Ecto neural progenitor cell (in vitro differentiated cells): ENCODE measurements at places on chromosomes 3 and 15.

GRCh38 chr3:158330870-158331269 is 221.0 kb downstream of the RSRC1 start:
- DNase-seq = no peak

DNA sequence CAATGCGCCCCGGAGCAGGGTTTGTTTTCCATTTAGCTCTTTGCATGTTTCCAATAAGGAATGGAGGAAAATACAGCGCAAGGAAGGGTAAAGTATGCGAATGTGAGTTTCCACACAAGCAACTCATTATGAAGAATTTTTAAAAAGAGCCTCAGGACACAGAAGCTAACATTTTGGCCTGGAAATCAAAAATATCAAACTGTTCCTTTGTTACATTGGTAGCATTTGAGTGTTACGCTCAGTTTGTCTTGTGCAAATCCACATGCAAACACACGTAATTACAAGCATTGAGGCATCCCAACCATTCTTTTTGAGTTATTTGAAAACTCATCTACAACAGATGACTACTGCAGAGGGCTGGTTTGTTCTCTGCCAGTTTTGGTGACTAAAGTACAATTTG is 93.0 kb upstream of the SNRPA1 start:
- DNase-seq = no peak

GRCh38 chr3:14602804-14603644 is 48.5 kb upstream of the CCDC174 start:
- DNase-seq = peak; percentile 63

GRCh38 chr15:60155661-60156060 is 151.6 kb downstream of the FOXB1 start:
- no peak for DNase-seq

GRCh38 chr3:160661660-160662059 is 15.3 kb upstream of the ARL14 start:
- DNase-seq = peak; percentile 51

GRCh38 chr15:59371458-59372351 is 966 bp downstream of the MYO1E start:
- no peak for DNase-seq

GRCh38 chr15:63363292-63363691 is 18.4 kb downstream of the CA12 start:
- no peak for DNase-seq

DNA sequence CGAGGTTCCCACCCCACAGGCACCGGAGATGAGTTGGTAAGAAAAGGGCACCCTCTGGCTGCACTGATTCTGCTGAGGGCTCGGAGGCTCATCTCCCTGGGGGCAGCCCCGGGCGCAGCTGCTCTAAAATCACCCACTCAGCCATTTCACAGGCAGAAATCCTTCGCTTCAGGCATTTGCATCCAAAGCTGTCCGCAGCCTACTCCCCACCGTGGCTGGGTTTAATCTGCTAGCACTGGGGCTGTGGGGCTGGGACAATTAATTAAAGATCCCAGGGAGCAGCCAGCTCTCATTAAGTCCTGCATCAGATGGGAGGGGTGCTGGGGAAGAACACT is 104.3 kb upstream of the PRR20G start:
- DNase-seq = no peak

DNA sequence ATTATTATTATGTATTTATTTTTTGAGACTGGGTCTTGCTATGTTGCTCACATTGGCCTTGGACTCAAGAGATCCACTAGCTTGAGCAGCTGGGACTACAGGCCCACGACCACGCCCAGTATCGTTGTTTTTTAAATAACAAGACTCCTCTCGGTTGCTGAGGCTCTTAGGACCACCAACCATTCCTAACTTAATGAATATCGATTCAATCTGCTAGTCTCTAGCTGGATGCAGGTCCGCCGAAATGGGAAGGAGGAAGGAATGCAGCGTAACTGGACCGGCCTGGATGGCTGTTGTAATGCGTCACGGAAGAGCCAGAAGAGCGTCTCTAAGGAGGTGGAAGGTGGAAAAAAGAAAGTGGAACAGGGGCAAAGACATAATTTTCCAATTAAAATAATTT is 1.7 kb downstream of the ANXA2 start:
- DNase-seq = no peak

GRCh38 chr3:40333416-40333815 is 23.9 kb downstream of the EIF1B start:
- no peak for DNase-seq

DNA sequence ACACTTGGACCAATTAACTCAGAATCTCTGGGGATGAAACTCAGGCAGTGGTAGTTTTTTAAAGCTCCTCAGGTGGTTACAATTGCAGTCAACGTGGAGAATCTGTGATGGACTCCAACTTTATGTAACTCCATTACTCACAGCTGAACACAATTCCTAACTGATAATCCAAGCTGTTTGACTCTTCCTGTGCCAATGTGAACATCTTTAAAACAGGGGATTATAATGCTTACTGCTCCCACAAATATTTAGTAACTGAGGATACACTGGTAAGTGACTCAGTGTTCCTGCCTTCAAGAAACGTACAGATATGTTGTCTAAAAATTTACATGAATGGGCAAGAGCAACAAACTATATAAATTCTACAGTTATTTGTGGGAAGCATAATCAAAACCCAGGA is 85.6 kb downstream of the OSBPL10 start:
- DNase-seq = no peak

DNA sequence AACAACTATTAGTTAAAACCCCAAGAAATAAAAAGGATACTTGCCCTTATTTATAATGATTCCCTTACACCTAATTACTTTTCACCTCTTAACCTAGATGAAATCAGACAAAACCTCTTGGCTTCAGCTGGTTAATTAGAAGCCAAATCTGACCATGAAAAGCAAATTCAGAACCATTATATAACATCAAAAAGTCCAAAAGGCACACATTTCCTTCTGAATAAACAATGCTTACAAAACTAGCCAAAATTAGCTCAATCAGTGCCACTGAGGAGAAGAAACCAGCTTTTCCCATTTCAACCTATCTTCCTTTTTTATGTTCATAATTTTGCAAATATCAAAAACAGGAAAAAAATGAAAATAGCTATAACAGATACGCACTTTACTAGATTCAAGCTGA is 3.2 kb downstream of the EHHADH start:
- DNase-seq = no peak

DNA sequence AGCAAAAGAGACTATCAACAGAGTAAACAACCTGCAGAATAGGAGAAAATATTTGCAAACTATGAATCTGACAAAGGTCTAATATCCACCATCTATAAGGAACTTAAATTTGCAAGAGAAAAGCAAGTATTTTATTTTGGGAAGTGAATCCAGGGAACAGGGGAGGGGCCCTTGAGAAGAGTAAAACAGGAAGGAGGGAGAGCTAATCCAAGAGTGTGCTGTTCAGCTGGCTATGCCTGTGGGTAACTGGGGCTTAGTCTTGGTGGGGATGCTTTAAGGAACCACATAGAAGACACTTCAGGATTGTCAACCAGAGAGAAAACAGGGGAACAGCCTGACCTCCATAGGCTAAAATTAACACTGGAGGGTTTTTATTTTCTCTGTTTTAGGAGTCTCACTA is 3.9 kb upstream of the HHLA2 start:
- no peak for DNase-seq

DNA sequence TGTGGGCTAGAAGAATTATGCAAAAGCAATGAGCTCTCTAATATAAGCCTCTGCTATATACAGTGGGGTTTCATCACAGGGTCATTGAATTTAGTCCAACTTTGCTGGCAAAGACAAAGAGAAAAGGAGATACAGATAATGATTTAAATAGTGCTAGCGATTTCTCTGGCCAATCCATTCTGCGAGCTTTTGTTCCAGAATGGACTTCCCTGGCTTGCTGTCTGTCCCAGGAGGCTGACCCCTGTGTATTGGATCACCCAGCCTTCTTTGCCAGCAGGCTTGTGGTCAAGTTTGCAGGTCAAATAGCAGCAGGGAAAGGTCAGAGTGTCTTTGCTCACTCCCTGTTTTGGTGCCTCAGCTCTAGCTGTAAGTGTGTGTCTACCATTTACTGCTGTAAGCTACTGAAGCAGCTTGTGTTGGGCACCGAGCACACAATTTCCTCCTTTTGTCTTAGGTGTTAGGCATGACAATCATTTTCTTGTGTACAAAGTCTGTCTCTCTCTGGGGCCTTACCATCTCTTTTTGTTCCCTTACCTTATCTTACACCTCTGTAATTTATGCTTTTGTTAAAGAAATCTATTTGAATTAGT is 55.7 kb downstream of the UNC13C start:
- no peak for DNase-seq

DNA sequence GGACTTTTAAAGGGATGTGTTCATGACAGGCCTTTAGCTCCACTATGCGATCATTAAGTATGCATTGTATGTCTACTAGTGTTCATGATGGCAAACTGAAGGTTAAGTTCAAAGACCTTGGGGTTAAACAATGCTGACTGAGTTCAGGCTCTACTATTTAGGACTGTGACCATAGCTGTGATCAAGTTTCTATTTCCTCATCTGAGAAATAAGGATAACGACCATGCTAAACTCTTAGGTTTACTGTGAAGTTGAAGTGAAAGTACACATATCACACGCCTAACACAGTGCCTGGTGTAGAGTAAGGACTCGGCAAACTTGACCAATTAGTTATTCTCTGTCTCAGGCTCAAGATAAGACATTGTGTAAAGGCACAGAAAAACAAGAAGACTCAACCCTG is 243.2 kb downstream of the MBNL1 start:
- DNase-seq = no peak

DNA sequence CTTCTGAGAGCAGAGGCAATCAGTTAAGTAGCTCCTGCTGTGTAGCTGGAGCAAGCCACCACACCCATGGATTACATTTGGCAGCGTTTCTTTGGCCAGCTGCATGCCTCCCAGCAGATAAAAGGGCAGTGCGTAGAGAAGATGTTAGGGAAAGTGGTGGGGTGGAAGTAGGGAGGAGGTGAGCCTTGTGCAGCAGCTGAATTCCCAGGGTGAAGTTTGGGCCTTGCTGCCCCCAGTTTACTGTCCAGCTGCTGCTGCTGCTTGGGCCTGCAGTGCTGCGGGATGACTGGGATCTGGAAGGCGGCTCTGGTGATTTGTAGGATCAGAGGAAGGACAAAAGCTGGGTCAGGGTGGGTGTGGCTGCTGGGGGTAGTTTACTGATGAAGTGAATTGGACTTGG is 318.7 kb upstream of the C2CD4B start:
- DNase-seq = no peak

- no peak for DNase-seq
Measured at GRCh38 chr15:81113861-81114291, 20.2 kb upstream of the CFAP161 start.

GRCh38 chr15:37133602-37134001 is 33.3 kb upstream of the MEIS2 start:
- no peak for DNase-seq

- DNase-seq = no peak
Measured at GRCh38 chr3:117916839-117917238, 1117.8 kb downstream of the IGSF11 start.

DNA sequence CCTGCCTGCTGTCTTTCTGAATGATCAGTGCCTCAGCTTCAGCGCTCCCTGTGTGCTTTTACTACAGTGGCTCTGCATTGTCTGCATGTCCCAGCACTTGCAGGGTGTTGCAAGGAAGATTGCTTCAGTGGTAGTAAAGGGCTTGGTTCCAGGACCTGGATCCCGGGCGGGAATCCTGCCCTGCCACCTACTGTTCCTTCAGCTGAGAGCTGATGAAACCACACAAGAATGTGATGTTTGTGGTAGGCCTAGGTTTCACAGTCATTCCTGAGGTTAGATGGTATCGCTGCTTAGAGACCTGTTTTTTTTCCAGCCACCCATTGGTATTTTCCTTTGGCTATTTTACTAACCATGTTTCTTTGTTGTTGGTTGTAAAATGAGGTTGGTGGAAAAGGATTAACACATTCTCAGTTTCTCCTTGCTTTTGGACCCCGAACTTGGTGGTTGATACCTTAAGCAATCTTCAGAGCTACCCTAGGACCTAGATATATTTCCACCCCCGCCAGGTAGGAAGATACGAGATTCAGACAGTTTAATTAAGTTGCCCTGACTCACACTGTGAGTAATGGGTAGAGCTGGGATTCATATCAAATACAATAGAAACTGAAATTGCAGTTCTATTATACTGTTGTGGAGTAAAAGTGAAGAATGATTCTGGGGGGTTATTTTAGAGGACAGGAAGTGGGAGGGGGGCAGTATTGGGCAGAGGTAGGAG is 11.4 kb downstream of the GPR87 start:
- DNase-seq = peak; percentile 63

DNA sequence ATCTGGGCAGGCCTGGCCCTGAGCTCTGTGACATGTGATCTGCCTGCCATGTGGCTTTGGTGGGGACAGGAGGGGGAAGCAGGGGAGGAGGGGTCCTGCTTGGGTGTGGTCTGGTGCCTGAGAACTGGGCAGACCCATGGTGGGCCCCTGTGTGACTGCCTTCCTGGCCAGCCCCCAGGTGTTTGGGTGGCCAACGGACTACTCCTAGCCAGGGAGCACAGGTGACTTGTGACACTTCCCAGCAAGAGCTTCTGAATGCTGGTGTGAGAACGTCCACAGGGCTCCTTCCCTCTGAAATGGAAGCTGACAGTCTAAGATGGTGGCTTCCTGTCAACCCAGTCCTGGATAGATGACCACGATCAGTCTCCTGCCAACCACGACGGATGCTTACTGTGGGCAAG is 136.1 kb upstream of the MEF2A start:
- DNase-seq = no peak

DNA sequence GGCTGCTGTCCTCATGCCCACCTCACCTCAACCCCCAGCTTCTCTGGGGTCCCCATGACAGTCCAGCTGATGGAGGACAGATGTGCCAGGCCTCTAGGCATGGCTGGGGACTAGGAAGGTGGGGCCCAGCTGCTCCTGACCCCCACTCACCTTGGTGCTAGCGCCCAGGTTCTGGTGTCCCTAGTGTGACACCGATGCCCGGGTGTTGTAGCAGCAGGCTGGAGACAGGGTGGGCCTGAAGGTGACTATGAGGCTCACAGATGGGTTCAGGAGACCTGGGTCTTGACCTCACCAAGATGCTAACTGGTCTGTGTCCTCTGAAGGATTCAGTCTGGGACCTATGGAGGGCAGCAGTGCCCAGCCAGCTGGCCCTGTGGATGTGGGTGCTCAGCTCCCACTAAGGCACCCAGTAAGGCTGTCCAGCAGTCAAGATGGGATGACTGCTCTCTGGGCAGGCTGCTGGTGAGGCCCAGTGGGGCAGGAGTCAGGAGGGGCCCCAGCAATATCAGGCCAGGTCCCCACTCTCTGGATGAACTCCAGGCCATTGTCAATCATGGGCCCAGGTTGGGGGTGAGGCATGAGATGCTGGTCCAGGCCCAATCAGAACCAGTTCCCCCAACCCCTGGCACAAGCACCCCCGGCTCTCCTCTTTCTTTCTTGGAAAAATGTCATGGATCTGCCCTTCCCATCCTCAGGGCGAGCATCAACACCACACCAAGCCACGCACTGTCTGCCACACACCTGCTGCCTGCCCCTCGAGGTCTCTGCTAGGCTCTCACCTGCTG is 33.0 kb downstream of the ALDH1L1 start:
- DNase-seq = peak; percentile 40

GRCh38 chr3:98556164-98557130 is 24.7 kb downstream of the GPR15 start:
- no peak for DNase-seq

DNA sequence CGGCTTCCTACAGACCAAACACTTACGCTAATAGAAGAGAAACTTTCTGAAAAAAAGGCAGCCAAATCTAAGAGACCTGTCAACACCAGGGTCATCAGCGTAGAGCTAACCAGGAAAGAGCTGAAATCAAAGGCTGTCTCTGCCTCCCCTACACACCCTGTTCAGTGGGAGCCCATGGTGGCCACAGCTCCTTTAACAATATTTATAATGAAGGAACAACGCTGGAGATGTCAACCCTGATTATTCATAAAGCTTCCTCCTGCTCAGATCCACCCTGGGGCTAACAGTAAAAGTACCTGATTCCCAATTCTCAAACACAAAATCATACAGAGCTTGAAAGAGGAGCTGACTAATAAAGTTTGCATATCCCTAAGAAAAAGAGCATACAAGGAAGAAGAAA is 133.7 kb downstream of the ANXA2 start:
- DNase-seq = no peak
